Amygdala (tissue), 56 donors: ENCODE measurements at places on chromosomes 1 and 21.

GRCh38 chr1:206420471-206420870 lies 49.8 kb upstream of the IKBKE start:
- no peak for DNase-seq

GRCh38 chr1:228866468-228866867 lies 131.2 kb downstream of the RHOU start:
- DNase-seq: no peak

- DNase-seq: no peak
Measured at GRCh38 chr1:11215381-11216005, 26.3 kb downstream of the ANGPTL7 start.

DNA sequence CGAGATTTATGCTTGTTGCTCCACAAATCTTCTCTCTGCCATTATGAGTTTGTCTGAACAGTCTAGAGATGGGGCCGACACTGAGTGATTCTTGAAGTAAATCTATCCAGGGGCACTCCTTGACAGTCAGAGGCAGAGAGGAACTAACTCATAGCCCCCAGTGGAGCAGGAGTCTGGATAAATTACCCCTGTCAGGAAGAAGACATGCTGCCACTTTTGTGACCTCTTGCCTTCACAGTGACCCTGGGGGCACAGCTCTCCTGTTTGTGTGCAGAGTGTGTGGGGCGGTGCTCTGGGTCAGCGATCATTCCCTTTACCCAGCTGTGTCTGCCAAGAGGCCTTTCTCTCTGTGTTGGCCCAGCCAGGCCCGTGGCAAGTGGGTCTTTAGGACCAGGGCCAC lies 29.5 kb downstream of the PEX14 start:
- DNase-seq: no peak

- DNase-seq: no peak
Measured at GRCh38 chr1:2975466-2976179, 45.6 kb upstream of the ACTRT2 start.

DNA sequence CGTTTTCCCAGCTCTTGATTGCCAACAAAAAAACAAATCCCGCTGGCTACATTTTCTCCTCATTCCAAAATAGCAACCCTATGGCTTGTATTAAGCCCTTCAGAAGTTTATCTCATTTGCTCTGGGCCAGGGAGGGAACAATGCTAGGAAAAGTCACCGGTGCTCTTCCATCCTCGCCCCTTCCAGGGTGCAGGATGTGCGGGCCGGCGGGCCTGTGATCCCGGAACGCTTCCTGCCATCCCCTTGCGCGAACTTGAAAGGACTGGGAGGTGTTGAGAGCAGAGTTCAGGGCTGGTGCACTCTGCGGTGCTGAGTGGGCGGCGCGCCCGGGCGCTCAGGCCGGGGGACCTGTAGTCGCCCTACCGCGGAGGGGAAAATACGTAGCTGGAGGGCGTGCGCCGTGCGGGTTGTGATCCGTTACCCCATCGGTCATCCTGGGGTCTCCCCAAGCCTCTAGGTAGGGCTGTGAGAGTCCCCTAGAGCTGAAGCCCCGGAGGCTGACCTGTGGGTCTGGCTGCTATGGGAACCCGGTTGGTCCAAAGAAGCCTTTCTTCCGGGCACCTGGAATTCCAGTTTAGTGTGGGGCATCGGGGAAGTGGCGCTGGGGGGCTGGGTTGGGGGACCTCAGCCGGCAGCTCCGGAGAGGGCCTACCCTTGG lies 13.1 kb downstream of the NR5A2 start:
- no peak for DNase-seq
